Activated CD4-positive, alpha-beta T cell treated with anti-CD3 and anti-CD28 coated beads for 4 hours (primary cell): ENCODE measurements at places on chromosomes 6 and 20.

DNA sequence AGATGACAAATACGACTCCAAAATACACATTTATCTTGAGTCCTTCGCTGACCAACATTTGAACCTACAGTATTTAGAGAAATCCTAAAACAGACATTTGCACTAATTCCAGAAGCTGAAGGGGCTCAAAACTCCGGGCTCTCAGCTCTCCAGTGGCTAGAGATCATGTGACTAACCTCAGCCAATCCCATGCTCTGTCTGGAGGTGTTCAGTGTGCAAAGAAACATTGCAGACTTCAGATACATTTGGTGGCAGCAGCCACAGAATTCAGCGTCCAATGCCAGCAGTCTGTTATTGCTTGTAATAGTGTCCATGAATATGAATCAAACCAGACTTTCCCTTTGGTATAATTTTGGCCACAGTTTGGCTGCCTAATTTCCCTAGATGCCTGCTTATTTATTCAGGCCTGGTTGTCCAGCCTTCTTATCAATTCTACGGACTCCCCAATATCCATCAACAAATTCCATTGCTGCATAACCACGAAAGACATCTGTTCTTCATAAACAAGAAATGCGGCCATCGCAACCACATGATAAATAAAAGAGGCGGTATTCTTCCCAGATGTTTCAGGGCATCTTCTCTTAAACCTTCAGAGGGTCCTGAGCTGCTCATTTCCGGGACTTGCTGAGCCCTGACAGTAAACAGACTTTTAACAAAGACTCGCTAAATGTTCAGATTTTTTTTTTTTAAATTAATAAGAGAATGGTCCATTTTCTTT lies 14.5 kb upstream of the CYP24A1 start:
- no peak for DNase-seq

DNA sequence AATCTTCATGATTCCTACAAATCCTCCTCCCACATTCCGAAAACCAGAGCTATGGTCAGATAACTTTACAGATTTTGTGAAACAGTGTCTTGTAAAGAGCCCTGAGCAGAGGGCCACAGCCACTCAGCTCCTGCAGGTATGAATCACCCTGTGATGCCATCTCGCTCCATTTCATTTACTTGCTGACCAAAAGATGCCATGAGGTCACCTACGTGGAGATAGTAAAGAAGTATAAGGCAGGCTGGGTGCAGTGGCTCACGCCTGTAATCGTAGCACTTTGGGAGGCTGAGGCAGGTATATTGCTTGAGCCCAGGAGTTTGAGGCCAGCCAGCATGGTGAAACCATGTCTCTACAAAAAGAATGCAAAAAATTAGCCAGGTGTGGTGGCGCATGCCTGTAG lies 30.9 kb downstream of the STK4 start:
- no peak for DNase-seq

DNA sequence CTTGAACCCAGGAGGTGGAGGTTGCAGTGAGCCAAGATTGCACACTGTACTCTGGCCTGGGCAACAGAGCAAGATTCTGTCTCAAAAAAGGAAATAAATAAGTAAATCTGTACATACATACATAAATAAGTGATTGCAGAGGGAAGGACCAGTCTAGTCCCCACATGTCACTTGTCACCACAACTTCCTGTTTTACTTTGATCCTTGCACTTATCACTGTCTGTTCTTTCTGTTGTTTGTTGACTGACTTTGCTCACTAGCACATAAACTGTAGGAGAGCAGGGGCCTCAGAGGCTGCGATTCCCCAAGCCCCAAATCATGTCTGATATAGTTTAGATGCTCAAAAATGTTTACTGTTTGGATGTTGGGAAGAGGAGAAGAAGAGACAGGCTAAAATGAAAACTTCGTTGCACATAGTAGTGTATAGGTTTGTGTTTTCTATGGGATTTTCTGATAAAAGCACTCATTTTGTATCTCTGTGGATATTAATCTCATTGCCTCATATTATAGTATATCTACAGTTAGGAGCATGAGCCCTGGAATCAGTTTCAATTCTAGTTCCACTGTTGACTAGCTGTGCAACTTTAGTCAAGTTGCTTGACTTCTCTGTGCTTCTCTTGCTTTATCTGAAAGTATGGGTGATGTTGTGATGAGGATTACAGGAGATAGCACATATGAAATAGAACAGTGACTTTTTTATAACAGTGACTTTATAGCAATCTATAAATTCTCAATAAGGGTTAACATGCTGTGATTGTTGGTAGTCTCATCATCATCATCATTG lies 165.0 kb downstream of the TBC1D7 start:
- DNase-seq, result no peak

GRCh38 chr6:33413241-33414120 lies 2.7 kb downstream of the PHF1 start:
- no peak for DNase-seq

- no peak for DNase-seq
These were observed 94.7 kb downstream of the RPP40 start for GRCh38 chr6:4909063-4909706.

DNA sequence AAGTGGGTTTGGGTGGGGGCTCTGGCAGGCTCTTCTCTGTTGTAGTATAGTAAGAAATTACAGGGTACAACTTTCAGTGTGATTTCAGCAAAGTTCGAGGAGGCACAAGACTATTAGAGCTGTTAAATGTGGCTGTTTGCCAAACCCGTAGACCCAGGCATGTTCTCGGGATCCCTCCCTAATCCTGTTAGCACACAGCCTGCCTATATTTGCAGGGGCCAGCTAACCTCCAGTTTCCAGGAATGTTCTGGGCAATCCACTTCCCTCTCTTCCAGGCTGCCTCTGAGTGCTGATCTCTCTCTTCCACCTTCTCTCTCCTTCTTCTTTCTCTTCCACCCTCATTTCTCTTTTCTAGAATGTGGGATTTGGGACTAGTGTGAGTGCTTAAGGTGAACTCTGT lies 34.8 kb upstream of the ZFP64 start:
- no peak for DNase-seq

GRCh38 chr20:64113796-64114355 lies 6.5 kb upstream of the NPBWR2 start:
- no peak for DNase-seq

DNA sequence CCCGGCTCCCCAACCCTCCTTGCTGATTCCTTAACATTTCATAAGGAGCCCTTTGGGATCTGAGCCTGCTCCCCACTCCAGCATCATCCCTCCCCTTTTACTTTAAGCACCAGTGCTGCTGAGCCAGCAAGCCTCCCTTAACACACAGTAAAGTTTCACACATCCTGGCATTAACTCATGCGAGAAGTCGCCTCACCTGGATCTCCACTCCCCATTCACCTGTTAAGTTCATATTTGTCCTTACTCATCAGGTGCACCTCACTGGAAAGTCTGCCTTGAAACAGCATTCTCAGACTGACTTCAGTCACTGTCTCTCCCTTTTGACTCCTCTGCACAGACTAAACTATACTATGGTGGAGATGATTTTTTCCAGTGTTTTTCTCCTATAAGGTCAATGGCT lies 47.8 kb upstream of the MAP7 start:
- no peak for DNase-seq

GRCh38 chr6:27096834-27097511 lies 150.5 kb upstream of the PRSS16 start:
- DNase-seq, result no peak

DNA sequence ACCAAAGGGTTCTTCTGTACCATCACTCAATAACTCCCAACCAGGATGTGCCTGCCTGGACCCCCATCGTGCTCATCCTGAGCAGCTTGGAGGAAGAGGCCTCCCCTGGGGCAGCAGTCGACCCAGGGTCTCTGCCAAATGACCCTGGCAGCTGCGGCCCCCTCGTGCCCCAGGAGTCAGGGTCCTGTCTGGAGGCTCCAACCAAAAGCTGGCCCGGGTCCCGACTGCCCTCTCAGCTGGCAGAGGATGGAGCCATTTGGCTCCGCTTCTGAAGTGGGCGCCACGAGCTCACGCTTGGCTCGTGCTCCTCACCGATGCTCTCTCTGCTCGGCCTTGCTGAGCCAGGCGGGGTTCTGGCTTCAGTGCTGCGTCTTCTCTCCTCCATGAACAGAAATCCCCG lies 56.8 kb downstream of the TFAP2C start:
- DNase-seq, result no peak

GRCh38 chr6:118542184-118542952 lies 5.7 kb upstream of the PLN start:
- no peak for DNase-seq

DNA sequence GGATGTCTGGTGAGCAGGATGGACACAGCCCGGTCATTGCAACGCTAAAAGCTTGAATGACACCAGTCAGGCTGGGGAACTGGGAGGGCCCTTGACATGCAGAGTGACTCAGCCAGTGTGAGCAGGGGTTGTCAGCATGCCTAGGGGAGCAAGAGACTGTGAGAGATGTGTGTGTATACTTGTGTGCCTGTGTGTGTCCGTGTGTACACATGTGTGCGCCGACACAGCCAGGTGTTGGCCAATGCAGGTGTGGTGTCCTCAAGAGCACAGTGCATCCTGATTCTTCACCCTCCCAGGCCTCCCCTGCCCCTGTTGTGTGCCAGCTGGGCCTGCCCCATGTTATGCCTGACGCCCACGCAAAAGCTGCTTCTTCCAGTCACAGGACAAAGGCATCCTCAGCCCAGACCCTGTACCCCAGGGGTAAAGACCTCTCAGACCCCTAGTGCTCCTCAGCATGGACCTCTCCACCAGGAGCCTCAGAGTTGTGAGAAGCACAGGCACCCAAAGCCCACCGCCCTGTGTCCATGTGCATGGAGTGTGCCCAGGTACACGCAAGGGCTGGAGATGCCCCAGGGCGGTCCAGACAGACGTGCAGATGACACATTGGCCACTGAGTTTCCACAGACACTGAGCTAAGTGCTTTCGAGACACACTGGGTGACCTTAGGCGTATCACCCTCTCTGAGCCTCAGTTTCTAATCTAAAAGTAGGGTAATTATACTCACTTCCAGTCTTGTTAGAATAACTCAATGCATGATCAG lies 16.6 kb downstream of the NRSN2 start:
- DNase-seq, result no peak

DNA sequence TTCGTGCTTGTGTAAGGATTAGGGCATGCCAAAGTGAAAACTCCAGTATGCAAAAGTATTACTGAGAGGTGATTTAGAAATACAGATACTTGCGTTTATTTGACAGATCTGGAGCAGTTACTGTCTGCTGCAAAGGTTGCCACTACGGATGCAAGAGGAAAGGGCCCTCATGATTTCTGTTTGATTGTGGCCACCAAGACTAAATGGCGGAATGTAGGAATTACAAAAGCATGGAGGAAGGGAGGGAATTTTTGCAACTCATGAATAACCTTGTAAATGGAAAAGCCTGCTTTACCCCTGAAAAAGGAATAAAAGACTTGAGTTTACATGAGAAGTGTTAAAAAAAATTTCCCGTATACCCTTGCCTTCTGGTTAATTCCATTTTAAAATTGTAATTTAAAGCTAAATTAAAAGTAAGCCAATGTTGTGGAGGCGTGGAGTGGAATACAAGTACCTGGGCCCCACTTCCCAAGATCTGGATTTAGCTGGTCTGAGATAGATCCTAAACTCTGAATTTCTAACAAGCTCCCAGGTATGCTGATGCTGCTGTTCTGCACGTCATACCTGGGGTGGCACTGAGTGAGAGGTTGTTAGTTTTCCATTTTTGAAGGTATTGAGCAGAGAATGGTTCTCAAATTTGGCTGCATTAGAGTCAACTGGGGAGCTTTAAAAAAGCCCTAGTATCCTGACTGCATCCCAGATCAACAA lies 56.6 kb upstream of the NKX2-2 start:
- no peak for DNase-seq

DNA sequence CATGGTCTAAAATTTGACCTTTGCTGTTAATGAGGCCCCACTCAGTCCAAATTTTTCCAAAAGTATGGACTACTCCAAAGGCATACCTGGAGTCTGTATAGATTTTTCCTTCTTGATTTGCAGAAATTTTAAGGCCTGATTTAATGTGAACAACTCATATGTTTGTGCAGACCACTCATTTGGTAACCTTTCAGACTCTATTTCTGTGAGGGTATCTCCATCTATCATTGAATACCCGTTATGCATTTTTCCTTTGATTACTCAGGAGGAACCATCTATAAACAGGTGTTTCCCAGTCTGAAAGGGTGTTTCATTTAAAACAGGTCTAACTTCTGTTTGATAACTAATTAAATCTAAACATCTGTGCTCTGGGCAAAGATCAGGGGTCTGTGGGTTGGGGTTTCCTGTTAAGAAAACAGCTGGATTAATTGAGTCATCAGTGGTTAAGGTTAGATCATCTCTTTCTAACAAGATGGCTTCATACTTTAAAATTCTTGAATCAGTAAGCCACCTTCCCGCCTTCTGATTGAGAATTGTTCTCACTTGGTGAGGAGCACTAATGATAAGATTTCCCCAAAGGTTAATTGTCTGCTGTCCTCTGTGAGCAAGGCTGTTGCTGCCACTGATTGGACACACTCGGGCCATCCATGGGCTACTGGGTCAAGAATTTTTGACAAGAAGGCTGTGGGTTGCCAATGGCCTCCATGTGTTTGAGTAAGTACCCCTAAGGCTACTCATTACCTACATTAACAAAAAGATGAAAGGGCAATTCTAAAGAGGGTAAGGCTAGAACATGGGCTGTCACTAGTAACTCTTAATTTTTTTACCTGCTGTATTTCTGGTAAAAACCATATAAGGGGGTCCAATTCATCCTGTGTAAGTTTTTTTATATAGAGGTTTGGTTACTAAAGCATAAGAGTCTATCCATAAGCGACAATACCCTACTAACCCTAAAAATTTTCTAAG lies 24.1 kb downstream of the HLA-B start:
- peak; percentile 54 for DNase-seq

DNA sequence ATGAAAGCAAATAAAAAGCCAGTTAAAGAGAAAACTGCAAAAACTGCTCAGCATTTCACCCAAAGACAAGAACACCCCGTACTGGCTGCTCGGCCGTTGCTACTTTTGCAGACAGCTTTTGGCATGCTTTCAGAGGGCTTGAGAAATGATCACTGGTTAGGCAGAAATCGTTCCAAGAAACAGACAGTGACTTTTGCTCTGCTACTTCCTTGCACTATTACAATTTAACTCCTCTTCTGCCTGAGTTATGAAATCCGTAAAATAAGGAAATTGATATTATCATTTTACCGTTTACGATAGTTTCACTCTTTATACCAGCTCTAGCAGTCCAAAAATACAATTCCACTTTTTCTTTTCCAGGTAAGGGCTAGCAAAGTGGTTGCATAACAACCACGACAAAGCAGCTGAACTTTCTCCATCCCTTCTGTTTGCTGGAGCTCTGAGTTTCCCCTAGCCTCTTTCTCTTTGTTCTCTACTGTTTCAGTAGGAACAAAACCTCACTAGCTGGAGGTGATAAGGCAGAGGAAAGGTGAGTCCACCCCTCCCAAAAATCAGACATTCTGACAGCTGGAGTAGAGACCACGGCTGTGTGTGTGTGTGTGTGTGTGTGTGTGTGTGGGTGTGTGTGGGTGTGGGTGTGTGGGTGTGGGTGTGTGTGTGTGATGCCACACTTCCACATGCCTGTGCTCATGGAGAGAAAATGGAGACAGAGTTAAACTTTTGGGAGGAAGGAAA lies 191.8 kb upstream of the RREB1 start:
- no peak for DNase-seq
